ENCODE measurements at places on chromosomes 2 and 18.

GRCh38 chr18:23183411-23184150 is 48.3 kb downstream of the CABLES1 start:
- no peak for DNase-seq

GRCh38 chr2:203603456-203604389 is 68.6 kb upstream of the RAPH1 start:
- DNase-seq, result no peak

GRCh38 chr2:135820003-135820618 is 16.9 kb downstream of the LCT start:
- DNase-seq, result peak; percentile 32

DNA sequence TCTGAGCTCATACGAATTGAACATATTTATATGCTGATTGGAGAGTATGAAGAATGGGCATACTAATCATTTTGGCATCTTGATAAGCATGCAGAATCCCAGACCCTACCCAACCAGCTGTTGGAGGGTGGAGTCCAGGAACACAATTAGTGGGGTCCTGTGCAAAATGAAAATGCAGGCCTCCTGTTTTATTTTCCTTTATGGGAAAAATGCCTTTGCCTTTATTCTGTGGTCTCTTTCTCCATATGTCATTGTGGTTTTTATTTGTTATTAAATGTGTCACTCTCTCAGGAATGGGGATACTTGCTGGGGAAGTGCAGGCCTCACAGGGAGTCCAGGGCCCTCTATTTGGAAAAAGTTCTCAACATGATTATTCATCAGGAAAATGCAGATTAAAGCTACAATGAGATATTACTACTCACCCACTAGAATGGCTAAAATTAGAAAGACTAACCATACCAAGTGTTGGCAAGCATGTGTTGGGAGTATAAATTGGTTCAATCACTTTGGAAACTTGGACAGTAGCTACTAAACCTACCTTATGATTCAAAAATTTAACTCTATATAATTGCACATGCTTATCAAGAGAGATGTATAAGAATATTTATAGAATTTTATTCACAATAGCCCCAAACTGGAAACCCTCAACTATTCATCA is 223.1 kb upstream of the FBXO11 start:
- no peak for DNase-seq

DNA sequence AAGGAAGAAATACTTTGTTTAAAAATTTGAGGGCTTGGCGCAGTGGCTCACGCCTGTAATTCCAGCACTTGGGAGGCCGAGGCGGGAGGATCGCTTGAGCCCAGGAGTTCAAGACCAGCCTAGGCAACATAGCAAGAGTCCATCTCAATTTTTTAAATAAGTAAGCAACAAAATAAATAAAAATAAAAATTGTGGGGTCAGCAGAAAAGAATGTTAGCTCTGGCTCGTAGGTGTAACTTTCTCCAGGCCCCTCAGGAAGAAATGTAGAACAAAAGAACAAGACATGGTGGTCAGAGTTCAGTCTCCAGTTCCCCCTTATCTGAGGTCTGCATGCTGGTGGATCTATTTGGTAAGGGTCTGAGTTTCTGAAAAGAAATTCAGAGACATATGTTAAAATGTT is 20.4 kb upstream of the PDCL3 start:
- DNase-seq, result no peak

- peak; percentile 71 for DNase-seq
Observed at GRCh38 chr18:77054606-77055428, 77.8 kb downstream of the MBP start.

DNA sequence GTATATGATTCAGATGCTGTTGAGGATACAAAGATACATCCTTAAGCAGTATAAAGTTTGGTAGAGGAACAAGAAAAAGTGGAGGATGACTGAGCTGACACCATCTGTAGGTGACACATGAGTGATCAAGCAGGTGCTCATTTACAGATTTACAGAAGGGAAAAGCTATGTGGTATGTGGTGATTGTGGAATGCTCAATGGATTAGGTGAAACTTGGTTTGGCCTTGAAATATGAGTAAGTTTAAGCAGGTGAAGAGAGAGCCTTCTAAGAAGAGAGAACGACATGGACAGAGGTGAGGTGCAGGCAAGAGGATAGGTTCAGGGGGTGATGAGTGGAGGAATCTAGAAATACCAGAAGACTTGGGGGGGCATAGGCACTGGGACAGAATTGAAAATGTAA is 5.9 kb downstream of the ASXL3 start:
- no peak for DNase-seq

- DNase-seq, result no peak
Observed at GRCh38 chr2:54773838-54774237, 50.4 kb downstream of the EML6 start.

- no peak for DNase-seq
Observed at GRCh38 chr2:67471681-67472080, 74.5 kb downstream of the ETAA1 start.

DNA sequence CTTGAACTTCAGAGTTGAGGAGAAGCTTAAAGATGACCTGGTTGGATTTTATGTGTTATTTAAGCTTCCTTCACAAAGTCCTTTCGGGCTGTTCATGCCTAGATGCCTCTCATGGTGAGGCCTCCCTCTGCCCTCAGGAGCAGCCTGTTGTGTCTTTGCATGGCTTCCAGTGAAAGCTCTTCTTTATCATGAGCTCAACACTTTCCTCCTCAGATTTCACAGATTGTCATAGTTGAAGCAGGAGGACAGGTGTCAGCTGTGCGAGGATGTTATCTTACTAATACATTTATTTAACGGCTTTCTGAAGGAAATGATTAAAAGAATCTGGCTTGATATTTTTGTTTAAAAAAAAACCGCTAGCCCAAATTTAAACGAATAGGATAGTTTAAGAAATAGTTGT is 48.8 kb upstream of the ITSN2 start:
- DNase-seq, result no peak

- DNase-seq, result no peak
Observed at GRCh38 chr2:95344215-95344583, 47.1 kb downstream of the KCNIP3 start.

DNA sequence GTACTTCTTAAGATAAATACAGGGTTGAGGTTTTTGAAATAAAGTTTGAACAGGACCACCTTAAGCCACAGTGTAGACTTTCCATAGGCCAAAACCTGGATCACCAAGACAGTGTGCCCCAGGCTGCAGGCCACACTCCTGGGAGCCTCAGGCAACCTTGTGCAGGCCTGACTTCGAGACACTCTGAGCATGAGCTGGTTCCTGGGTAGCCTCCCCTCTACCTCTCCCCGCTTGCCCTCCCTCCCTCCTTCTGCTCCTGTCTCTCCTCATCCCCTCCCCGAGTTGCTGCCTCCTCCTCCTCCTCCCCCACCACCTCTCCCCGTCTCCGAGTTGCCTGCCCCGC is 10.6 kb upstream of the PROC start:
- no peak for DNase-seq

GRCh38 chr18:79772865-79773696 is 24.7 kb upstream of the KCNG2 start:
- DNase-seq, result no peak

GRCh38 chr2:134275058-134275862 is 21.4 kb downstream of the MGAT5 start:
- DNase-seq, result no peak

DNA sequence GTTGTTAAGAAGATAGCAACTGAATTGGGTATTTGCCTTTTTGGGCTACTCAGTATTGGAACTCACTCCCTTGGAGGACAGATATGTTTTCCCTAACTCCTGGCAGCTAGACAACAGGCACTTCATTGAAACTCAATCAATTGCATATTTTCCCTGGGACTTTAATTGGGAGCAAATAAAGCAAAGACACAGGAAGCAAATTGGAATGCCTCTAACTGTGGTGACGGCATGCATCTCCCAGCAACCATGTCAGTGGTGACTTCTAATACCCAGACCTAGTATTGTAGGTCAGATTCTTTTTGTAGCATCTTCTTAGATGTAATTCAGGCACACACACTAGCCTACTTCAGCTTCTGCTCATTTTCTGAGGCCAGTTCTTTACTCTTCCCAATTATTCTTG is 164.2 kb upstream of the SETBP1 start:
- no peak for DNase-seq

- no peak for DNase-seq
Observed at GRCh38 chr2:119718501-119719260, 39.7 kb downstream of the TMEM177 start.

DNA sequence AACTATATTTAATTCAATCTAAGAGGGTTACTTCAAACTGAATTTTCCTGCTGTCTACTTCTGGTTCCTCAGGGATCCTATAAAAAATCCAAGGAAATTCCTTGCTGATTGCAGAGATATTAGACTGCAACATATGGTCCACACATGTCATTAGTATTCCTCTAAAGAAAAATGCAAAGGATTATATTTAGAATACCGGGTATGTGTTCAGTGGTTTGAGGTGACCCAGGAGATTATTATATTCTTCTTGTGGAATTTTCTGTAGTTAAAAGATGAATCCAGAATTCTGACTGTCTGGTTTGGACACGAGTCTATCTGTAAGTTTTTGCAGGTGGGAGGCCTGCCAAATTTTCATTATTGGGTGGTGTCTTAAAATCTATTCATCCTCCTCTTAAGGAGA is 18.2 kb downstream of the HOXD1 start:
- DNase-seq, result no peak

DNA sequence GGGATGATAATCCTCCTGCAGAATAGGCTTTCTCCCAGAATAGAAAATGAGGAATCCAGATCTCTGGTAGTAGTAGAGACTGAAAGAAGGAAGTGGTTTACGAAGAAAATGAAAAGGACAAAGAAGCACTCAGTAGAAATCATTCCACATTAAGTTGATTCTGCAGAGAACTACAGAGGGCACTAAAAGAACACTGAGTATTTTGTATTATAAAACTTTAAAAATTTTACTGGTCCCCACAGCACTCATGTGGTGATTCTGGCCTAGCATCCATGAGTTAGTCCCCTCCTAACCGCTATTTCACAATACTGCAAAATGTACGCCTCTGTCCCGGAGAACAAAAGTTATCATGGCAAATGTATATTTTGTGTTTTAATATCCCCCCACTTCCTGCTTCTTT is 42.9 kb upstream of the SLC35F5 start:
- DNase-seq, result no peak

DNA sequence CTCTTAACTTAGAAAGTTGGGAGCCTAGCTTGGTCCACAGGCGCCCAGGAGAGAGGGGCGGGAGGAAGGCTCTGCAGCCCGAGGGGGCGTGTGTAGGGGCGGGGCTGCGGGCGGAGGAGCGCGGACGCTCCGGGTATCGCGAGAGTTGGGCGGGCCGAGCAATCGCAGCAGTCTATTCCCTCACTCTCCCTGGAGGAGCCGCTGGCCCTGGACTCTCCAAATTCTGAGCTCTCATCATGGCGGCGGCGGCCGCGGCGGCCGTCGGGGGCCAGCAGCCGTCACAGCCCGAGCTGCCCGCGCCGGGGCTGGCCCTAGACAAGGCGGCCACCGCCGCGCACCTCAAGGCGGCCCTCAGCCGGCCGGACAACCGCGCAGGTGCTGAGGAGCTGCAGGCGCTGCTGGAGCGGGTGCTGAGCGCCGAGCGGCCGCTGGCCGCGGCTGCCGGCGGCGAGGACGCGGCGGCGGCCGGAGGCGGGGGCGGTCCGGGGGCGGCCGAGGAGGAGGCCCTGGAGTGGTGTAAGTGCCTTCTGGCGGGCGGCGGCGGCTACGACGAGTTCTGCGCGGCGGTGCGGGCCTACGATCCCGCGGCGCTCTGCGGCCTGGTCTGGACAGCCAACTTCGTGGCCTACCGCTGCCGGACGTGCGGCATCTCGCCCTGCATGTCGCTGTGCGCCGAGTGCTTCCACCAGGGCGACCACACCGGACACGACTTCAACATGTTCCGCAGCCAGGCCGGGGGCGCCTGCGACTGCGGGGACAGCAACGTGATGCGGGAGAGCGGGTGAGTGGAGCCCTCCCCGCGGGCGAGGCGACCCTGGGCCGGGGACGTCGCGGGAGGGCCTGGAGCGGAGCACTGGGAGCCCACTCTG is at the start of gene UBR3:
Gene UBR3, plus strand, starts transcription at position 183 of the 869 bp plus-strand sequence. Its CDS starts 54 bp downstream, at position 237.
- DNase-seq, result peak; percentile 87

- no peak for DNase-seq
Observed at GRCh38 chr2:62631160-62632085, 74.1 kb upstream of the EHBP1 start.

- no peak for DNase-seq
Observed at GRCh38 chr2:1014802-1015201, 64.2 kb downstream of the SNTG2 start.

DNA sequence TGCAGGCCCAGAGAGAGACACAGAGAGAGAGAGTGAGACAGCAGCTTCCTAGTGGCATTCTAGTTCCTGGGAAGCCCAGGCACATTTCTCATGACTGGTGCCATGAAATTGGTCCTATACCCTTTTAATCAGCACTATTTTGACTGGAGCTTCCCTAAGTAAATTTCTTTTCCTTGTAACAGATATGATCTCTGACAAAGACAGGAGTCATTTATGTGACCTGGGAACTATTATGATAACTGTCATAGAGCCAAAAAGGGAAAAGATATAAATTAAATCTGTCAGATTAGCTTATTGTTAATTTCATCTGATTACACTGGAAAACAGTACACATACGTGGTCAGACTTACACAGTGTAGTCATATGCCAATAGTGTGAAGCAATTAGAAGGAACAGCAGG is 161.3 kb upstream of the HNRNPA3 start:
- DNase-seq, result no peak

DNA sequence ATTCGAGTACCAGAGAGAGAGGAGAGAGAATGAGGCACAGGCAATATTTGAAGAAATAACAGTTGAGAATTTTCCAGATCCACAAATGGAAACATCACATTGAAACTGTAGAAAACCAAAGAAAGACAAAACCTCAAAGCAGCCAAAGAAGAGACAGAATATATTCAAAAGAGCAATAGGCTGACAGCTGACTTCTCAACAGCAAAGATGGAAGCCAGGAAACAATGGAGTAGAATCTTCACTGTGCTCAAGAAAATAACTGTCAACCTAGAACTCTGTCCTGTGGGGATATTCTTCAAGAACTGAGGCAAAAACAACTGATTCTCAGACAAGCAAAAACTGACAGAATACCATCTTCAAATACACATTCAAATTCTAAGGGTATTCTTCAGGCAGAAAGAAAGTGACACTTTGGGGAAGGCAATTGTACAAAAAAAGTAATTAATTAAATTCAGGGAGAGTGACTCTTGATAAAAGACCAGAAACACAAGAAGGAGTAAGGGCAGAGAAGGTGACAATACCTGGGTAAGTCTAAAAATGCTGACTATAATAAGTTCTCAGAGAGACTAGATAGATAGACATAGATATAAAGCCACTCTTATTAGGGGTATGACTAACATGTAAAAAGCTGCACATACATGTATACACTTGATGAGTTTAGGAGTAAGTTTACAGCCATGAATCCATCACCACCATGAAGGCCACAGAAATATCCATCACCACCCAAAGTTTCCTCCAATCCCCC is 25.6 kb downstream of the ANKMY1 start:
- DNase-seq, result no peak

DNA sequence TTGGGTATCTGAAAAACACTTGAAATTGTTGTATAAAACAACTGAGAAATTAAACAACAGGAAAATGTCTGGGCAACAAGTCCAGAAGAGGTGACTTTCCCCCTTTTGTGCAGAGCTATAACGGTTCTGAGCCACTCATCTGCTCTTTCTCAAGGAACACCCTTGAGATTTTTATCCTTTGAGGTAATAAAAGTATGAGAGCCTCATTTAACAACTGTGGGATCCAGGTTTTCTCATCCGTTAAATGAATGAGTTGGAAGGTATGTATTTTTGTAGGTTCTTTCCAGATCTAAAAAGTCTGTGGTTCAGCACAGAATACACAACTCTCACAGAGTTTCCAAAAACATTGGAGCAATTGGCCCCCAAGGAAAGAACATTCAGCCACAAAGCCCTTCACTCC is 93.0 kb downstream of the ANKRD44 start:
- DNase-seq, result no peak

Data from GM12892 (cell line).